Activated CD4-positive, alpha-beta memory T cell treated with anti-CD3 and anti-CD28 coated beads, Interleukin-2, amount 10 ng/mL, durations not matched to agents 7 days and 5 days (primary cell): ENCODE measurements at places on chromosomes 11 and 22. TPM values are rescaled to one million over a fixed set of nuclear protein-coding genes. Genes with fewer than 3 reads are reported as not detected.

EFCAB6 gene
- total RNA-seq: not detected

DNA sequence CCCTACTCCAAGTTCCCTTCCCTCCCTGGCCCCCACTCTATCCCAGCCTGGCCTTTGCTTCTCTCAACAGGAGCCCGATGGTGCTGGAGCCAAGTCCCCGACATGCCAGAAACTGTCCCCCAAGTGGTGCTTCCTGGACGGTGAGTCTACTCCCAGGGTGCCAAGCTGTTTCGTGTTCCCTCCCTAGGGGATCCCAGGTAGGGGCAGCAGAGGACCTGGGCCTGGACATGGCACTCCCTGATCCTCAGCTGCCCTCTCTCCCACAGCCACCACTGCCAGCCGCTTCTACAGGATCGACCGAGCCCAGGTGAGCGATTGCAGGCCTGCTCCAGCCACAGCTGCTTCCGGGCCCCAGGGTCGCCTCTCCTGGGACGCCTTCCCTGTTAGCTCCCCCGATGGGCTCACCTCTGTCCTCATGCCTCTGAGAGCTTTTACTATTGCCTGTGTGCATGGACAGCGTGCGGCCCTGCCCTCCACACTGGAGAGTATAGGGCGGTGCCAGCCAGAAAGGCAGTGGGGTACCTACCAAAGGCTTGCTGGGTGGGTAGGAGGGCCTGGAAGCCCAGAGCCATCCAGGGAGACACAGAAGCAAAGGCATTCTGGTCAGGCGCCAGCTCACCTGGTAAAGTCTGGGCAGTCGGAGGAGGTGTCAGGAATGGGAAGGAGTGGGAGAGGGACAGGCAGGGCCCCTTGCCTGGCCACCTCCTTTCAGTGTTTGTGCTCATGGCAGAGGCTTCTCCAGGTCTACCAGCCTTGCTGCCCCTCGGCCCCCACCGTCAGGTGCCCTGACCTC, 5.0 kb upstream of the MDK start:
- H3K36me3 ChIP-seq: peaks cover 42% of the 10 kb centered on the region
- peaks cover 9% of the 10 kb centered on the region for H3K4me1 ChIP-seq
- no peaks in the 10 kb centered on the region for H3K27me3 ChIP-seq
- H3K27ac ChIP-seq: no peak overlapping the region
- H3K4me3 ChIP-seq: no peak overlapping the region
- DNase-seq: no peak

NRGN gene
- total RNA-seq: 7.3 TPM

GRCh38 chr11:38598418-38598817, 2000.4 kb upstream of the RAG2 start:
- no peaks in the 10 kb centered on the region for H3K27me3 ChIP-seq
- H3K36me3 ChIP-seq: no peaks in the 10 kb centered on the region
- H3K27ac ChIP-seq: no peak overlapping the region
- no peak overlapping the region for H3K4me3 ChIP-seq
- DNase-seq: no peak

GRCh38 chr11:11948242-11948947, 60.0 kb downstream of the DKK3 start:
- peaks cover 35% of the 10 kb centered on the region for H3K36me3 ChIP-seq
- H3K4me3 ChIP-seq: no peak overlapping the region
- H3K4me1 ChIP-seq: no peaks in the 10 kb centered on the region
- no peak overlapping the region for H3K27ac ChIP-seq

- peaks cover 5% of the 10 kb centered on the region for H3K27me3 ChIP-seq
- H3K36me3 ChIP-seq: no peaks in the 10 kb centered on the region
- H3K27ac ChIP-seq: no peak overlapping the region
- H3K4me1 ChIP-seq: no peaks in the 10 kb centered on the region
Observed at GRCh38 chr11:64023712-64024710, 11.7 kb upstream of the FLRT1 start.

DNA sequence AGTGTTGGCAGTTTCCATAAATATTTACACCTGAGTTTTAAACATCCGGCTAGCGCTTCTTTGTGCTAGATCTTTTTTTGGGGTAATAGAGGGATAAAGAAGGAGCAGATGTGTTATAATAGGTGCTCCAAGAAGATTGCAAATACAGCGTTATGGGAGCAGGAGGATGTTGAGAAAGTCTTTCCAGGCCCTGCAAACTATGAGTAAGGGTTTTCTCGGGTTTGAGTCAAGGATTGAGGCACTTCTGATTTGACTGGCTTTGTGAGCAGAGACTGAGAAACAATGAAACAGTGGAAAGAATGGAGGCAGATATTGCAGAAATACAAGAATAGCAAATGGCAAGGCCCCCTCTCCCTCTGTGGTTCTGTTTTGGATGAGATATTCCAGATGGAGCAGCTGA, 155.0 kb upstream of the TIMP3 start:
- no peak overlapping the region for H3K27ac ChIP-seq
- H3K4me3 ChIP-seq: no peak overlapping the region
- peaks cover 1% of the 10 kb centered on the region for H3K27me3 ChIP-seq

GRCh38 chr22:31291481-31292235, 630 bp downstream of the PIK3IP1 start:
- peak overlapping the region; percentile 99 for H3K27ac ChIP-seq
- peak; percentile 33 for DNase-seq
- peaks cover 40% of the 10 kb centered on the region for H3K36me3 ChIP-seq
- H3K27me3 ChIP-seq: no peaks in the 10 kb centered on the region
- peak overlapping the region; percentile 98 for H3K4me3 ChIP-seq
- peaks cover 70% of the 10 kb centered on the region for H3K4me1 ChIP-seq

IGSF22 gene
- 0.50 TPM for total RNA-seq

DNA sequence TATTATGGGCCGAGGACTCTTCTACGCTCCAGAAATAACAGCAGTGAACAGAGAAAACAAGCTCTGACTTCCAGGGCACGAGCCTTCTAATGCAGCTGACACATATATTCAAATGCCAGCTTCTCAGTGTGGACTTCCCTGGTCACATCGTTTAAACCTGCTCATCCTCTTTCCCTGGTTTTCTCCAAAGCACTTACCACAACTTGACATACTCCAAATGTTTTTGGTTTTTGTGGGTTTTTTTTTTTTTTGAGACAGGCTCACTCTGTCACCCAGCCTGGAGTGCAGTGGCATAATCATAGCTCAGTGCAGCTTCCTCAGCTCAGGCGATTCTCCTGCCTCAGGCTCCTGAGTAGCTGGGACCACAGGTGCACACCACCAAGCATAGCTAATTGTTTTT, 105.5 kb downstream of the MICAL3 start:
- H3K4me1 ChIP-seq: peaks cover 15% of the 10 kb centered on the region
- no peak overlapping the region for H3K27ac ChIP-seq
- no peak for DNase-seq
- H3K4me3 ChIP-seq: no peak overlapping the region

GRCh38 chr11:15967166-15967565, 389.2 kb downstream of the SOX6 start:
- H3K36me3 ChIP-seq: no peaks in the 10 kb centered on the region
- H3K4me3 ChIP-seq: no peak overlapping the region
- no peak for DNase-seq
- H3K27ac ChIP-seq: no peak overlapping the region
- no peaks in the 10 kb centered on the region for H3K27me3 ChIP-seq

RTN4R gene
- total RNA-seq: 3.1 TPM

- no peak for DNase-seq
- no peaks in the 10 kb centered on the region for H3K27me3 ChIP-seq
- no peak overlapping the region for H3K27ac ChIP-seq
- no peak overlapping the region for H3K4me3 ChIP-seq
Observed at GRCh38 chr11:12053606-12054361, 45.4 kb upstream of the DKK3 start.

DNA sequence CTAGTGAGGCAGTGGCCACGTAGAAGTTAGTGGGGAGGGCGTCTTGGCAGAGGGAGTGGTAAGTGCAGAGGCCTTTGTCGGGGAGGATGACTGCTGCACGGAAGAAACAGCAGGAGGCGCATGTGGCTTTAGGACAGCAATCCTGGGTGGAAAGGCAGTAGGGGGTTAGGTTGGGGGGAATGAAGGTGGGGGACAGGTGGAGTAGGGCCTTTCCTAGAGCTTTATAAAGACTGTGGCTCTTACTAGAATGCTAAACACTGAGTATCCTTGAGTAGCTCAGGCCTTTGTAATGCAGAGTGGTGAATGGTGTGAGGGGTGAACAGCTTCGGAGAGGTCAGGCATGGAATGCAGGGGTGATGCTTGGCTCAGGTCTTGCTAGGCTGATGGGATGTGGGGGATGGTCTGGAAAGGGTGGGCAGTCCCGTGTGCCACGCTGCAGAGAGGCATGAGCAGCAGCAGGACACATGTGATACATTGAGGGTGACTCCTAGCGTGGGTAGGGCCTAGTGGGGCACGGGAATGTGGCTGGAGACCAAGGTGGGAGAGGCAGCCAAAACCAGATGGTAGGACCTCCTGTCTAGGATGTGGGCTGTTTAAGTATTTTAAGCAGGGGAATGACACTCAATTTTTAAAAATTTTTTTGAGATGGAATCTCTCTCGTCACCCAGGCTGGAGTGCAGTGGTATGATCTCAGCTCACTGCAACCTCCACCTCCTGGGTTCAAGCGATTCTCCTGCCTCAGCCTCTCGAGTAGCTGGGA, 19.2 kb downstream of the AP2A2 start:
- peaks cover 8% of the 10 kb centered on the region for H3K4me1 ChIP-seq
- peaks cover 53% of the 10 kb centered on the region for H3K36me3 ChIP-seq
- no peak overlapping the region for H3K27ac ChIP-seq

DNA sequence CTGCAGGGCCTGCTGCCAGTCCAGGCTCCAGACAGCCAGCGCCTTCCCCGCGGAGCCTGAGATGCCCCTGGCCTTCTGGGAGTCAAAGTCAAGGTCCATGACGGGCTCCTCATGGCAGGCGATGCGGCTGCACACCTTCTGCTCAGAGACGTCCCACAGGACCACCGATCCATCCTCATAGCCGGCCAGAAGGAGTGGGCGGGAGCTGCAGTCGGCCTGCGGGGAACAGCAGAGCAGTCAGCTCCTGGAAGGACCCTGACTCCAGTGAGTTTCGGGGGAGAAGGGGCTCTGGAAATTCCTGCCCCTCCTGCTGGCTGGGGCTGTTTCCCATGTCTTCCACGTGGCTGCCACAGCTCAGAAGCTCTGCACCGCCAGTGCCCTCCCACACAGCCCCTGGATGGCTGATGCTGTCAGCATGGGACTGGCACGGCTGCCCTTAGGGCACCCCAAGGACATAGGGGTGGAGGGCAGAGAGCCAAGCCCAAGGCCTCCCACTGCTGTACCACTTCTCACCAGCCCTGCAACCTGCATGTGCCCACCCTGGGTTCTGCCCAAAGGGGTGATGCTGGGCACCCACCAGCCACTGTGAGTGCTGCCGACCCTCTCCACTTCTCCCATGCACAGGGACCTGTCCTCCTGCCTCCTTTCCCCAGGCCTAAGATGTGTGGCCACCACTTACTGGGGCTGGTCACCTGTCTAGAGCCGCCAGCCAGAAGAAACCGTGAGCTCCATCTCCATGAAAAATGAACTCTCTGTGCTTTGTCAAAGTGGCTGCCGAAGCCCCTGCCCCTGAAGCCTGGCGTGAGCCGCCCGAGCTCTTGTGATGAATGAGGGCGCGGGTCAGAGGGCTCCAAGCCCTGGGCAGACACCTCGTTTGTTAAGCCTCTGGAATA, 41.7 kb downstream of the TBX1 start:
- no peaks in the 10 kb centered on the region for H3K36me3 ChIP-seq
- no peaks in the 10 kb centered on the region for H3K27me3 ChIP-seq
- no peak overlapping the region for H3K4me3 ChIP-seq
- no peak for DNase-seq
- no peak overlapping the region for H3K27ac ChIP-seq
- H3K4me1 ChIP-seq: no peaks in the 10 kb centered on the region

- H3K4me1 ChIP-seq: peaks cover 23% of the 10 kb centered on the region
- no peak overlapping the region for H3K27ac ChIP-seq
- no peaks in the 10 kb centered on the region for H3K36me3 ChIP-seq
- H3K4me3 ChIP-seq: no peak overlapping the region
- DNase-seq: no peak
Observed at GRCh38 chr22:50303848-50304527, 3.5 kb downstream of the PLXNB2 start.

GRCh38 chr11:126925321-126926093, 75.1 kb downstream of the KIRREL3 start:
- no peaks in the 10 kb centered on the region for H3K27me3 ChIP-seq
- H3K4me1 ChIP-seq: no peaks in the 10 kb centered on the region
- no peak for DNase-seq
- H3K4me3 ChIP-seq: no peak overlapping the region
- no peak overlapping the region for H3K27ac ChIP-seq

DNA sequence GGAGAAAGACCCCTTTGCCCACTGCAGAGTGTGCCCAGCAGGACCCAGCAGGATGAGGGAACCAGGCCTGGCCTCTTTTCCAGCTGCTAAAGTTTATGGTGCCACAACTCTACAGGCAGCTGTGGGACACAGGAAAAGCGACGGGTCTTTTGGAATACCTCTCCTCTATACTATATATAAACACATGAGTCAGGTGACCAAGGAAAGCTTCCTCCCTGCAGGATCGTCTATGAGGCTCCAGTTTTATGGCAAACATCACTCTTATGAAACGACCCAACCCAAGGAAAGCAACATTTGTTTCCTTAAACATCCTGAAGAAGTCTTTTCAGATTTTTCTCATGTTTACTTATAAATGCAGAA, 102.8 kb upstream of the AKIP1 start:
- no peak for DNase-seq
- H3K27ac ChIP-seq: no peak overlapping the region
- H3K27me3 ChIP-seq: peaks cover 13% of the 10 kb centered on the region
- H3K4me3 ChIP-seq: no peak overlapping the region
- no peaks in the 10 kb centered on the region for H3K36me3 ChIP-seq
- peaks cover 7% of the 10 kb centered on the region for H3K4me1 ChIP-seq

SCGB1D2 gene
- total RNA-seq: not detected

OTOG gene
- not detected for total RNA-seq

PITPNM1 gene
- total RNA-seq: 116 TPM

DNA sequence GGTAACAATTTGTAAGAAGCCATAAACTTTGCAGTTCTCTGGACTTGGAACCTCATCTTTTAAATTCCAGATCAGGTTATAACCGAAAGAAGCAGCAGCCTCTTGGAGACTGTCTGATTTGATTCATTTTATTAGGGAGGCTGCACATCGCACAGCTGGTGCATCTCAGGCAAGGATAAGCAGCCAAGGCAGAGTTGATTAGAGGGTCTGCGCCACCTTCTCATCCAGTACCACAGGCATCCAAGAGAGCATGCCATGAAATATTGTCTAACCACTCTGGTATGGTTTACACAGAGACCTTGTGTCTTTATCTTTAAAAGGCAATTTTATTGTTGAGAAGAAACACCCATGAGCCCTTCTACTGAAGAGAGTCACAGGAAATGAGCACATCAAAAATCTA, 16.2 kb upstream of the CWF19L2 start:
- no peak overlapping the region for H3K4me3 ChIP-seq
- no peak for DNase-seq
- no peak overlapping the region for H3K27ac ChIP-seq
- H3K4me1 ChIP-seq: no peaks in the 10 kb centered on the region
- H3K36me3 ChIP-seq: no peaks in the 10 kb centered on the region
- H3K27me3 ChIP-seq: peaks cover 28% of the 10 kb centered on the region

TSGA10IP gene
- not detected for total RNA-seq

DNA sequence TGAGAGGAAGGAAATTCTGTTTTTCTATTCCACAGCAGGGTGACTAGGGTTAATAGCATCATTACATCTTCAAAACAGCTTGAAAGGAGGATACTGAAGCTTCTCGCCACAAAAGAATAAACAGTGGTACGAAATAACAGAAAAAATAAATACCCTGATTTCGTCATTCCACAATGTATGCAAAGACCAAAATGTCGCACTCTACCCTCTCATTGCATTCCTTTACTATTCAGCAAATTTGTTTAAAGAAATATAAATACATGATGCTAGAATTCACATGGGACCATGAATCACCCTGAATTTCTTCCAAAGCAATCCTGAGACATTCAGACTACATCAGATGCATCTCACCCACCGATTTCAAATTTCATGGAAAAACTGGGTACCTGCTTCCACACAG, 112.3 kb upstream of the TOP3B start:
- peaks cover 2% of the 10 kb centered on the region for H3K36me3 ChIP-seq
- peaks cover 20% of the 10 kb centered on the region for H3K4me1 ChIP-seq
- H3K27me3 ChIP-seq: peaks cover 33% of the 10 kb centered on the region
- no peak overlapping the region for H3K4me3 ChIP-seq
- no peak overlapping the region for H3K27ac ChIP-seq
- DNase-seq: no peak
